ENCODE measurements at places on chromosomes 16 and 17.
A peak's percentile ranks its signal among the peaks of the same experiment; 100 is the strongest.

DNA sequence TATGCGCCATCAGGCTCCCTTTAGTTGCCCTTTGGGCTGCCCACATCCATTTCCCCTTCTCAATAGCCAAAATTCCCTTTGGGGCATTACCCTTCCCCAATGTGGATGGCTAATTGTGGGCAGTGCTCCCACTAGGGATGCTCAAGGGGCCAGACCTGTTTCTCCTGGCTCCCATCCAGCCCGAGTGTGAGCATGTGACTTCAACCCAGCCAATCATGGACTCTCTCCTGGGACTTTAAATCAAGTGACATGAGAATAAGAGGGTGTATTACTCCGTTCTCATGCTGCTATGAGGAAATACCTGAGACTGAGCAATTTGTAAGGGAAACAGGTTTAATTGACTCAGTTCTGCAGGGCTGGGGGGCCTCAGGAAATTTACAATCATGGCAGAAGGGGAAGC is 60.9 kb upstream of the WSB1 start:
- no peak for DNase-seq

GRCh38 chr17:39739885-39740356 is 2.2 kb downstream of the GRB7 start:
- no peak for DNase-seq

GRCh38 chr17:36928471-36929345 is 8.6 kb upstream of the LHX1 start:
- no peak for DNase-seq

DNA sequence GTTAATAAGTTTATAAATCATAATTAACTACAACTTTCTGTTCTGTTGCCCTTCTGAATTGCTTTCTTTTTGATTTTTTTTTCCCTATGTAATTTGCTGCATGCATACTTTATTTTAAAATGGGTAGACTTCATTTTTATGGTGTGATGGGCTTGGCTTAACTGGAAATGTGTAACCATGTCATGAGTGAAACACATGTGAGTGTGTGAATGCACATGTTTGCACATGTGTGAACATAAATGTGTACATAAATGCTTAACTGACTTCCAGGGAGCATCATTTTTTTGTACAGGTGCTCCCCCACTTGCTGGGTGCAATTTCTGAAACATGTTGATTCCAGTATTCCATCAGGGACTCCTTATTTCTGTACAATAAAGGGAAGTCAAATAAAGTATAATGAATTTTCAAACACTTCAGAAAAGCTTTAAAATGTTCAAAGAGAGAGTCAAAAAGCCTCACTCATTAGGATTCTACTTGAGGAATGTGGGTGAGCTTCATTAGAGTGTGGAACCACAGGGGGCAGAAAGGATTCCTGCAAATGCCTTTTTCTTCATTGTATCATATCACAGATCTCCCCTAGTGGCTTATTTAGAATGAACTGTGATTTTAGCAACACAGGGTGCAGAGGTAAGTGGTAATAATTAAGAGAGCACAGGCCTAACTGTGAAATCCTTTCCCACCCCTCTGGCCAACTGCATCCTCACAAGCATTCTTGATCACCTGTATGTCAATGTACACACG is 31.7 kb upstream of the CDH11 start:
- no peak for DNase-seq

- DNase-seq = no peak
Observed at GRCh38 chr16:7867831-7868230, 535.2 kb downstream of the RBFOX1 start.

- no peak for DNase-seq
Observed at GRCh38 chr16:57945740-57946138, 25.2 kb downstream of the CNGB1 start.

DNA sequence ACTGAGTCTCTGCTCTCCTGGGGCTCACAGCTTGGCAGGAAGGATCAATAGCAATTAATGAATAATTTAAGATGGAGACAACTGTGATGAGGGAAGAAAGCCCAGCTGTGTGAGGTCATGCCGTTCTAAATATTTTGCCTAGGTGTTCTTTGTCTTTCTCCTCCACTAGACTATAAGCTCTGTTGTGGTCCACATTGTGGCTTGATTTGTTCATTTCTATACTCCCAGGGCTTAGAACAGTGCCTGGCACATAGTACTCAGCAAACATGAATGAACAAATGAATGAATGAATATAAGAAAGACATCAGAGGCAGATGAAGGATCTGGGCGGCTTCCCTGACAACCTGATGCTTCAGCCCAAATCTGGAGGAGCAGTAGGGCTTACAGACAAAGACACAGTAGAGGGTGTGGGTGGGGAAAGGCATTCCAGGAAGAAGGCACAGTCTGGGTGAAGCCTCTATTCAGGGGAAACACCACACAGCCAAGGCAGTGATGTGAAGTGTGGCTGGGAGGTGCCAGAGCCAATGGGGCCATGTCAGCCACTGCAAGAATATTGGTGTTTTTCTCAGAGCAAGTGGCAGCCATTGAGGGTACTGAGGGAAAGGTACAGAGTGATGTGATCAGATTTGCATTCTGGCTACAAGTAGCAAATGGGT is 8.3 kb downstream of the CDH13 start:
- DNase-seq = no peak

GRCh38 chr17:8941520-8941919 is 24.0 kb downstream of the PIK3R5 start:
- DNase-seq = no peak

DNA sequence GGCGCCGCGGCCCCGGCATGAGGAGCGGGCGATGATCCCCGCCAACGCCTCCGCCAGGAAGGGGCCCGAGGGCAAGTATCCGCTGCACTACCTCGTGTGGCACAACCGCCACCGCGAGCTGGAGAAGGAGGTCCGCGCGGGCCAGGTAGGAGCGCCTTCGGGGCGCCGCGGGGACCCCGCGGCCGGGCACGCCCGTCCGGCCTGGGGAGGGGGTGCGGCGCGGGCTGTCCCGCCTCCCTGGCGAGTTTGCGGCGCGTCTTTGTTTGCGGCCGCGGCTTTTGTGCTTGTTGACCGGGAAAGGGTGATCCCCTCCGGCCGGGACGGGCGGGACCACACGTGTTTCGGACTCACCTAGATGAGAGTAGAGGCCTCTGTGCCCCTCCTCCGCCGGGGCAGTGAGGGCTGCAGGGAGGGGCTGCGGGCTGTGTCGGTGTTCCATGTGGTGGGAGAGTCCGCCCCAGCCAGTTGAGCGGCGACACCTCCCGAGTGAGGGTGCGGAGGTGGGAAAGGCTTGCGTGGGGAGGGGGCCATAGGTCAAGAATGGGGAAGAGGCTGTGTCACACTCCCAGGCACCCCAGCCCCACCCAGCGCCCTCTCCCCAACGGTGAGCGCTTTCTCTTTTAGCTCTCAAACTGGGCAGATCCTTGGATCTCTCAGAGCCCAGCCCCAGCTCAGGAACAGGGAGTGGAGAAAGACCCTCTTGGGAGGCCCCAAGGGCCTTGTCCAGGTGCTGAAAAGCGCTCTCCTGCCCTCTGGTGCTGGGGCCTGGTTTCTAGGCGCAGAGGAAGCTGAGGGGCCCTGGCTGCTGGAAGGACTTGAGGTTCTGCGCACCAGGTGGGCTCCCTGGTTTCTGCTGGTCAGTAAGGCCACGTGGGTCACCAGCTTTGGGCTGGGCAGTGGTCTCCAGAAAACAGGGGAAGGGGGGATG is 923 bp downstream of the ANKRD13B start:
- DNase-seq = no peak

GRCh38 chr17:59498530-59499307 is 66.7 kb upstream of the DHX40 start:
- DNase-seq = no peak

DNA sequence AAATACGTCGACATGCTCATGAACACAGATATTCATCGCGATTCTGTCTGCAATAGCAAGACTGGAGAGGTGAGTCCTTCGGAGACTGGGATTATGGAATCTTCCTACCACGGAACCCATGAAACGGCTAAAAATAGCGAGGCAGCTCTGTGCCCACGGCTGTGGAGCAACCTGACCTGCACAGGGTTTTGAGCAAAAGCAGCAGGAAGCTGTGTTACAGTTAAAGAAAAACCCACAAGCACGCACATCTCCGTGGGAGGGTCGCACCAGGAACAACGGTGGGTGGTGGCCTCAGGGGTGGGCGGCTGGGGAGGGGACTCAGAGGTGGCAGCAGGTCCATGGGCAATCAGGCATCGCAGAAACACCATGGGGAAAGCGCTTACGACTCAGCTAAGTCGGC is 24.8 kb downstream of the SLC38A10 start:
- DNase-seq = no peak

DNA sequence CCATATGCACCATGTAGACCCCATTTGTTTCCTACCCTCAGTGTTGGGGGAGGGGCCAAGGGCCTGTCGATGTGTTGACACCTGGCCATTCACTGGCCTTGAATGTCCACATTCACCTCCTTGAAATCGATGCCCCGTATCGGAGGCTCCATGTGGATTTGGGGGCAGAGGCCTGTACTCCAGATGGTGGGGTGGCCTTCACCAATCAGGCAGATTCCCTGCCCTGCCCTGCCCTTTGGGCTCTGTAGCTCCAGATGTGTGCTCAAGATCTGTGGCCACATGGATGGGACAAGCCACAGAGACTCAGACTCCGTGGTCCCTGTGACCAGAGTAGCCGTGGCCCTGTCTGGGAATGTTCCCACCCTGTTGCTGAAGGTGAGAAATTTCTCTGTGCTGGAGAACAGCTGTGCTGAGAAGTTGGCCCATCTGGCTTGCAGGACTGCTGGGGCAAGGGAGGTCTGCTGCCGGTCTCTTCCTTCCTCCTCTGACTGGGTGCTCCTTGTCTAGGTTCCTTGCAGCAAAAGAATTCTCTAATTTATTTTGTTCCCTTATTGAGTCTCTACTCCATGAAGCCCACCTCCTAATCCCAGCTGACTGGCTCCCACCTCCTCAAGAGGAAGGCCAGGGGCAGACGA is 221.3 kb downstream of the SEC14L1 start:
- no peak for DNase-seq

- no peak for DNase-seq
Observed at GRCh38 chr16:715477-716199, 720 bp downstream of the METRN start.

GRCh38 chr17:44402564-44403172 is 13.2 kb upstream of the ITGA2B start:
- DNase-seq = no peak

DNA sequence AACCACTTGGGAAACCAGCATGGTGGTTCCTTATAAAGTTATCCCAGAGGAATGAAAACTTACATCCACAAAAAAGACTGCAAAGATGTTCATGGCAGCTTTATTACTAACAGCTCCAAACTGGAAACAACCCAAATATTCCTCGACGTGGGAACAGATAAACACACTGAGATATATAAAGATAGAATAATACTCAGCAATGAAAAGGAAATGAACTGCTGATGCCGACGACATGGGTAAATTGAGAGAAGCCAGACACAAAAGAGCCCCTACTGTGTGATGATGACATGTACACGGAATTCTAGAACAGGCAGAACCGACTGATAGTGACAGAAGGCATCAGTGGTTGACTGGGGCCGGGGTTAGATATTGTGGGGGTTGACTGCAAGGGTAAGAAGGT is 9.7 kb downstream of the PRCD start:
- no peak for DNase-seq

DNA sequence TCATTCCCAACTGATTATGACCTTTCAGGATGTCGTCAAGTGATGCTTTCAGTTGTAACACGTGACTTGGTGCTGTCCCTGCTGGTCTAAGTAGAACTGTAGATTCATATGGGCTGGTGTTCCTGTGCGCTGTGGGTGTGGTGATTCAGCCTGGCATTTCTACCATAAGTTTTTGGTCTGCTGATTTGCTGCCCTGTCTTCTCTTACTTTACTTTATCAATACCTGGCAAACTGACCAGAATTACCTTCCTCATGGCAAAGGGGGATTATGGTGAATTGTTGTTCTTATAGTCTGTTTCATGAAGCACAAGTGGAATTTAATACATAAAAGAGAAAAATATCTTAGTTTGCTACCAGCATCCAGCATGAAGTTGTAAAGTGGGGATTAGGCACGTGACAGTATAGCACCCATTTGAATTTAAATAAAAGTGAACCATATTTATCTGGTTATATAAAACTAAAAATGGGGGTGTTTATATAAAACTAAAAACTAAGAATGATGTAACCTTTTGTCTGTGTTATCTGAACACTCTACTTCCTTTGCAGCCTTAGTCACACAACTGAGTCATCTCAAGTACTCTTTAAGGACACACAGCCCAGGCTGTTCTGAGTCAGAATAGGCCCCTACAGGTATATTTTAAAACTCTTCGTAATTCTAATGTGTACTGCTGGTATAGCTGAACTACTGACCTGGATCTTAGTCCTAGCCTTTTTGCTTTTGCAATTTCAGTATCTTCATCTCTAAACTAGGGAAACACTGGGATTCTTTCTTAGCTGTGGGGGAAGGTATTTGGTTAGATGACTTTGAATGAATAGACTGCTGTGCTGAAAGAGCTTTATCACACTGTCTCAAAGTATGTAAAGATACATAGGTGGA is 28.3 kb downstream of the TTC19 start:
- DNase-seq = no peak

DNA sequence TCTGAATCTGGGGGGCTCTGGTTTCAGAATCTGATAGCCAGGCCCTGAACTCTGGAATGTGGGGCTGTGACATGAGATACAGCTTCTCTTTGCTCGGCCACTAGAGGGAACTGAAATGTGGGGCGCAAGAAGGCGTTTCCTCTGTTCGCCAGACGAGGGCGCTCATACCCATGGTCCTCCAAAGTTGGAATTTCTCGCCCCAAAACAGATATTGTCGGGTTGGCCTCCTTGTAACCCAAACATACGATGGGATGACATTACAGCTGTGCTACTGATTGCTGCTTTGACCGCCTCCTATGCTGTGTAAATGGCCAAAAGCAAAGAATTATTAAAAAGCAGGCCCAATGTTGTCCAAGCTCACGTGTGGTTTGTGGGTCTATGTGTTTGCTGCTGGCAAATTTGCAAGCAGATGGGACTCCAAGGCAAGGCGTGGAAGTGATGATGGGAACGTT is 13.1 kb upstream of the MSI2 start:
- DNase-seq = peak; percentile 80

- DNase-seq = no peak
Observed at GRCh38 chr17:39781031-39781860, 43.5 kb downstream of the GRB7 start.

- DNase-seq = no peak
Observed at GRCh38 chr17:46915596-46915995, 7.4 kb upstream of the GOSR2 start.

GRCh38 chr17:70290770-70291169 is 121.4 kb downstream of the KCNJ2 start:
- DNase-seq = no peak

- DNase-seq = peak; percentile 21
Observed at GRCh38 chr17:75830164-75831031, 13.8 kb downstream of the UNC13D start.

DNA sequence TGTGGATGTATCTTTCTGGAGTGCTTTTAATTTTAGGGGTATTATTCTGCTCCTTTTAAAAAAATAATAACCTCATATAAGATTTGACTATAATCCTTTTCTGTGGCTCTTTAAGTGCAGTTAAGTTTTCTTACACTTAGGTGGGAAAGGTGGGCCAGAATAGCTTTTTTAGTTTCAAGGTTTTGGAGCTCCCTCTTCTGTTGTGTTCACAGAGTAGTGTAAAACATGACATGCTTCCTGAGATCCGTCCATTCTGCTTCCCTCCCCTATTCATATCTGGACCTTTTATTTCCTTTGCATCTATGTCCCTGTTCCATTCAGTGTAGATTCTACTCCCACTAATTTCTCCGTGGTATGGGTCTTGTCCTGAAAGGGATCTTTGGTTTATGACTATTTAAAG is 12.8 kb downstream of the LRRC36 start:
- no peak for DNase-seq

GRCh38 chr16:88533932-88534637 is 36.1 kb upstream of the ZC3H18 start:
- DNase-seq = peak; percentile 42

All from hematopoietic multipotent progenitor cell treated with erythropoietin and hydrocortisone succinate and interleukin-3 and kit ligand, for 17 days (in vitro differentiated cells).